ENCODE measurements at places on chromosomes 12 and 14.
A peak's percentile ranks its signal among the peaks of the same experiment; 100 is the strongest.

GRCh38 chr14:74988131-74988530 lies 14.6 kb upstream of the EIF2B2 start:
- no peak for DNase-seq

DNA sequence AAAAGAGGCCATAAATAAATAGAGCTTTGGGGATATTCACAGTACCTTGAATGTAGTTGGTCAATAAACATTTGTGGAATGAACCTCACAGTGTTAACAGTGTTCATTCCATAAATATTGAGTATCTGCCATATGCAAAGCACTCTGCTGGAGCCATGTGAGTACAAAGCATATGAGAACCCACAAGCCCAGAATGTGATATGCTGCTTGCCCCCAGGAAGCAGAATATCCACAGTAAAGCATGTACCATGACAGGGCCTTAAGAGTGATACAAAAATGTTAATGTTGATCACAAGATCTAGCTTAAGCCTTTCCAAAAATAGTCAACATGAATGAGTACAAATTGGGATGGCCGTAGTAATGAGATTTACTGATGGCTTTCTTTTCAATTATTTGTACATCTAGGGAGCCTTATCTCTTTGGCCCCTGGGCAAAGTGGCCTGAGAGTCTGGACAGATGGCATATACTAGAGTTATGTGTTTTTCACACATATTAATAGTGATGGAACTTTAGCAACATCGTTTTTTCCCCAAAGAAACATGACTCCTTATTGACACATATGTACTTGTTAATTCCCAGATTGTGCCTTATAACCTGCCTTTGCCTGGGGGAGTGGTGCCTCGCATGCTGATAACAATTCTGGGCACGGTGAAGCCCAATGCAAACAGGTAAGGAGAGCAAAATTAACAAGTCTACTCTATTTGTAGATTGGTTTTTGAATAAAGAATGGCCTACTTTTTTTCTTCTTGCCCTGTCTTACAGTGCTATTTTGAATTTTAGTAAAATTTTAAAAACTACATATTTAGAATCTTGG lies 10.9 kb downstream of the LGALS3 start:
- no peak for DNase-seq

DNA sequence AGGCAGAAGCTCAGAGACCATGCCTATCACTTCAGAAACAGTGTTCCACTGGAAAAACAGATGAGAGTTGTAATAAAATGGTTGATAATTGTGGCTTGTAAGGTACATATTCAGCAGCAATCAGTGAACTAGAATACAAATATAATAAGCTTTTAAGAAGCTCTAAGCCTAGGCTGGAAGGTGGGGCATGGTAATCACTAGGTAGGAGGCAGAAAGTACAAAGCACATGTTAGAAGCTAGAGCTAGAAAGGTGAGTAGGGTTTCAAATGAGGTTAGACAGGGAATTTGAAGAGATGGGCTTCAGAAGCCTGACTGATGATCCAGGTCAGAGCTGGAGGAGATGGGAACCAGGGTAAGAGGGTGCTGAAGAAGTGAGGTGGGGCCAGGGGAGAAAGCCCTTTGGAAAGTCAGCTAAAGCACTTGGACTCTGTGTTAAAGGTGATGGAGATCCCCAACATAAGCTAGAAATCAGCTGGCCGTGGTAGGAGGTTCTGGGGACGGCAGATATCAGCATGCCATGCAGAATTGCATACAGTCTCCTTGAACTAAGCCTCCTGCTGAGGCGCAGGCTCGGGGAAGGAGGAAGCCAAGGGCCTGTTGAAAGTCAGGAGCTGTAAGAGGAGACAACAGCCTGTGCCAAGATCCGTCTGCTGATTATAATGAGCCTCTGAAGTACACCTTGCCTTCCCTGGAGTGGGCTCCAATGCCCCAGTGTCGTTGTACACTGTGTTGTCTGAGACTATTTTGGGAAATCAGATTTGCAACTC lies 659.4 kb downstream of the BCL11B start:
- no peak for DNase-seq

DNA sequence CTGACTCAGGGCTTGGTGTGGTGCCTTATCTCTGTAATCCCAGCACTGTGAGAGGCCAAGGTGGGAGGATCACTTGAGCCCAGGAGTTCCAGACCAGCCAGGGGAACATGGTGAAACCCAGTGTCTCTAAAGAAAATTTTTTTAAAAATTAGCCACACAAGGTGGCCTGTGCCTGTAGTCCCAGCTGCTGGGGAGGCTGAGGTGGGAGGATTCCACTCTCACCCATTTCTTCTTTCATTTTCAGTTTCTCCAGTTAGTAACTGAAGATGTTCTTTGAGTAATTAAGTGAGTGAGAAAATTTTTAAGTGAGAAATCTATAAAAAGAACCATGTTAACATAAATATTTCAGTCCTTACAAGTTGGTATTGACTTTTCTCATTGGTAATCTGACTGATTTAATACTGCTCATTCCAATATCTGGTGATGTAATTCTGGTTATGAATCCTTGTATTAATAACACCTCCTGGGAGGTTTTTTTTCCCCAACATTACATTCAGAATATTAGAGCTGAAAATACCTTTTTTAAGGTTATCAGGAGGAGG lies 6.1 kb downstream of the METTL3 start:
- no peak for DNase-seq

DNA sequence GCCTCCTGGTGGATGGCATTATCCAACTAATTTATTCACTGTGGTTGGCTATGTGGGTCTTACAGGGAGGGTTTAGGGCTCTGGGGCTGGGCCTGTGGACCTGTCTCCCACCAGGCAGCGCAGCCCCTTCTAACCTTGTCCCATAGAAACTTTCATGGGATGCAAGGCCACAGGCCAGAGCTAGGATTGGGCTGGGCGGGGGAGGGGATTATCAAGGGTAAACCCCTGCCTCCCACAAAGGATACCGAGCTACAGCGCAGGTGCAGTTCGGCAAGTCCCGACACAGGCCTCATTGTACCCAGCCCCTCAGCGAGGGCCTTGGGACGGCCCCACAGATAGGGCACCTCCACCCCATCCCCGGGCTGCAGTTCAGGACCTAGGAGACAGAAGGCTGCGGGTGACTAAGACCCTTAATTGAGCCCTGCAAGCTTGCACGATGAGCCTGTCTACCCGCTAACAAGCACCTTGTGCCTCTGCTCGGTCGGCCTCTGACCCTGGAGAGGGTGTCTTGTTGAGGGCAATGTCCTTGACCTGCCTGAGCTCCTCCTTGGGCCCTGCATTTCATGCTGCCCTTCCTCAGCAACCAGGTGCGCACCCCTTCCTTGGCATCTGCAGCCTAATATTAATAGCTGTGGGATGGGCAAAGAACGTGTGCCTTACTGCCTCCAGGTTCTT lies 46.7 kb downstream of the PSMA6 start:
- no peak for DNase-seq

DNA sequence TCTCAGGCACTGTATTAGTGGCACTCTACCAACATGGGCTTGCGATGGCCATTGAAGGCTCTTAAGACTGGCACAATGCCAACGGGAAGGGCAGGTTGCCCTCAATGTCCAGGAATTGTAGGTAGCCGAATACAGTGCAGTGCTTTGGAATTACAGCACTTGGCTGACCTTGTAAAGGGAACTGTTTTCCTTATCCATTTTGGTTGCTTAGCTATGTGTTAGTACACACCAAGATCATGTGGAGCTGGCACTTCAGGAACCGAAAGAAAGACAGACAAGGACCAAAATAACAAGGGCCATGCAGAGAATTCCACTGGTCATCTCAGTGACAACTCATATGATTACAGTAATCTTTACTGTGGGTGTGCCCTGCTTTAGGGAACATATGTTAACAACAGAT lies 72.7 kb downstream of the DYRK2 start:
- DNase-seq, result no peak

DNA sequence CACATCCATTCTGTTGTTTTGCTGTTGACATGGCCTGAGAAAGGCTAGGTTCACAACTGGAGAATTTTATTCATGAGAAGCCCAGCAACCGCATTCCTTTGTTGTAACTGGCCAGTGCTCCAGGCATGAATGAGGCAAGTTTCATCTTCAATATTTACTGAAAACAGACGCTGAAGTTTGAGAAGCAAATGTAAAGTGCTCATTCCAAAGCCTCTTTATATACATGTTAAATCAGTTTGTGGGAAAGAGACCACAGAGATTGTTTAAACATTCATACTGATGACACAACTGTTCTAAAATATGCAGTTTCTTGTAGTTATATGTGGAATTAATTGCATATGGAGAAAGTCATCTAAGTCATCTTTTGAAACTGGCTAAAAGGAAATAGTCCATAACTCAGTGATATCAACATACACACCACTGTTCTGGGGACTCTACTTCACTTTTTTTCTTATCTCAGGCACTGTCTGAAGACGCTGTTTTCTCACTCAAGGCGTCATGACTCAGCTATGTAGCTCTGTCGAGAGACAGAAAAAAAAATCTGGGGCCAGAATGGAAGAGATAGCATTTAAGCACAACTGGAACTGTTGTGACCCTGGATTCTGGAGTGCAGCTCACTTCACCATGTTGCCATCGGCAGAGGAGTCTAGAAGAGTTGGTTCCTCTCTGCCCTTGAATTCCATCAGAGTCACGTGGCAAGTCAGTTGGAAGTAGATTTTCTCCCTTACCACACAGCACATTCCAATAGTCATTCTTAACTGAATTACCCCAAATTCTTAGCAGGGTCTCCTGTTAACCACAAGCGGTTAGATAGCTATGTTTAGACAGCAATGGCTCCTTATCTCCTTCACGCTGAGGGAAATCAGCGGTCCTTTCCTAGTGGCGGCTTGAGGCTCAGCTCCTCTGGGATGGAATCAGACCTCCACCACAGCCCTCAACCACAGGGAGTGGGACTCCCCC lies 258.4 kb upstream of the HMGA2 start:
- DNase-seq, result peak; percentile 96

DNA sequence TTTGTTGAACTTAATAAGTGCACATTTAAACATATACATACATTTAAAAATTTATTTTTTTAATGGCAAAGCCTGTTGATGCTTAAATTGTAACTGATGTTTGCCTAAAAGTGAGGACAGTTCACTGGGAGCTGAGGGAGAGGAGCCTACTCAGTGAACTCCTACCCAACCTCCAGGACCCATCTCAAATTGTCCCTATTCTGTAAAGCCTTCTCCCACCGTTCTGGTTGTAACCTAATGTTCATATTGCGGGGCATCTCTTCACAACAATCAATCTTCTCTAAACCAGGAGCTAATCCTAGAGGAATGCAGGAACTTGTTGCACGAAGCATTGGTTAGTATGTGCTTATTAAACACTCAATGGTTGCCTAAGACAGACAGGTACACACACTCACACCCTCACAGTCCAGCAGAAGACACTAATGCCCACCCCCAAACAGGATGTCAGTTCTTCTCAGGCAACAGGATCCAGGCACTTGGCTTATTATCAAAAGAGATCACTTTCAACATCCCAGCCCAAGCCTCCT lies 1.8 kb downstream of the CLMN start:
- no peak for DNase-seq

DNA sequence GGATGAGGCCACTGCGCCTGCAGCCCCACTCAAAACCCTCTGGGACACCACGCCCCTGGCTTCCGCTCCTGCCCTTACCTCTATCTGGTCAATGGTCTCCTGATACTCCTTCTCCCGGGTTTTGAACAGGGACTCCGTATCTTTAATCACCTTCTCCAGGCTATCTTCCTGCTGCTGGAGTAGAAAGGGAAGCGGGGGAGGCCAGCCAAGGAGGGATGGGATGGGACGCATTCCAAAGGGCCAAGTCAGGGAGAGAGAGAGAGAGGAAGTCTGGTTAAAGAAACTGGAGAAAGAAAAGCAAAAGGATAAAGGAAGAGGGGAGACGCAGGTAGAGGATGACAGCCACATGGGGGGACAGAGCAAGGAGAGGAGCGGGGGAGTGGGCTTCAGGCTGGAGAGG lies 7.9 kb downstream of the IFFO1 start:
- no peak for DNase-seq

DNA sequence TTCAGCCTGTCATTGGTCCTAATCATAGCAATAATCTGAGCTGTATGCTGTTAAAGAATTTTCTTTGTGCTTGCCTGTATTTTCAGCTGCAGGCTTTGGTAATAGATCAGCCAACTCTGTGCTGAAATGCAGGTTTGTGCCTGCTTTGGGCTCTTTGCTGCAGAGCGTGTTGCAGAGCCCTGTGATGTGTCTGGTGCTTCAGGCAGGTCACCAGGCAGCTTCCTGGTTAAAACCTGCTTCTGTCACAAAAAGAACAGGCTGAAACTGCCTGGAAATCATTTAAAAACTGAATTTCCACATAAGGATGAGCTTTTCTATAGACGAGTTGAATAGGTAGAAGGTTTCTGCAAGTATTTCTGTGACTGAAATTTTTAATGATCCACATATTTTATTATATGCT lies 3.1 kb downstream of the DIP2B start:
- DNase-seq, result no peak

GRCh38 chr12:95922231-95922630 lies 20.2 kb downstream of the CCDC38 start:
- DNase-seq, result no peak

- no peak for DNase-seq
Measured at GRCh38 chr14:30210630-30211029, 283.0 kb upstream of the PRKD1 start.

- no peak for DNase-seq
Measured at GRCh38 chr14:89027097-89027740, 202.8 kb downstream of the TTC8 start.

Measured in non-pigmented ciliary epithelial cell (primary cell).